Stimulated activated naive CD4-positive, alpha-beta T cell treated with Interleukin-2 at 50 U/mL for 16 hours (primary cell): ENCODE measurements at places on chromosomes 1 and 21.

DNA sequence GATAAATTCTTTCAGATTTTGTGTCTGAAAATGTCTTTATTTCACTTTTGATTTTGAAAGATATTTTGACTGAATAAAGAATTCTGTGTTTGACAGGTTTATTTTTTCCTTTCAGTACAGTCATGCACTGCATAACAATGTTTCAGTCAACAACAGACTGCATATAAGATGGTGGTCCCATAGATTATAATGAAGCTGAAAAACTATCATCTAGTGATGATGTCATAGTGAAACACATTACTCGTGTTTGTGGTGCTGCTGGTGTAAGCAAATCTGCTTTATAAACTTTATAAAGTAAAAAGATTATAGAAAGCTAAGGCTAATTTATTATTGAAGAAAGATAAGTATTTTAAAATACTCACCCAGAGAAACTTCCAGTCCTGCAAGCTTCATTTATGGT lies 65.3 kb upstream of the PRRX1 start:
- no peak for DNase-seq

GRCh38 chr1:92705446-92705845 lies 79.5 kb downstream of the EVI5 start:
- DNase-seq = no peak

DNA sequence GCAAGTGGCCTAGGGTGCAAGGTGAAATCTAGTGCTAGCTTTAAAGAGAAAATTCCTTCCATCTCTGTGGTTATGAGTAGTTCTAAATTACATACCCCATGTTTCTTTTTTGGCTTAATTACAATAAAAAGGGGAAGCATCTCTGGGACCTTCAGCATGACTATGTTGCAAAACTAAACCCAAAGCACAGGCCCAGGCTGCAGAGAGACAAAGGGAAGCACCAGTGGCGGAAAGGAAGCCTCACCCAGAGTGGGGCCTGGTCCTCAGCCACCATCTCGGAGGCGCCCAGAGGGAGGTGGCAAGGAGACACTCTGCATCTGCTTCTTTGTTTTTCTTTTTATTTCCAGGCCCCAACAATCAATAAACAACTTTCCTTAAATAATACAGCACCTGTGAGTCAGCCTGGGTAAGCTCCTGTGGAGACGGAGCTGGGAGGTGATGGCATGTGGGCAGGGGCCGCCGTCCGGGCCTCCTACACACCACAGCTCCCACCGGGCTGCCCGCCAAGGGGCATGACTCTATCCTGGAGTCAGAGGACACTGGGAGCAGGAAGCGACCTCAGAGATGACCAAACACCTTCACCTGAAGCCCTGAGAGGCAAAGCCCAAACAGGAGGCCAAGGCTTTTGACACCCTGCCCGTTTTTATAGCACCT lies 21.7 kb downstream of the ITPKB start:
- DNase-seq = no peak

GRCh38 chr1:234719454-234720251 lies 109.7 kb upstream of the IRF2BP2 start:
- DNase-seq = no peak

- DNase-seq = no peak
Measured at GRCh38 chr1:28853093-28853742, 41.2 kb downstream of the OPRD1 start.

GRCh38 chr1:240586006-240586405 lies 25.9 kb downstream of the GREM2 start:
- DNase-seq = no peak

DNA sequence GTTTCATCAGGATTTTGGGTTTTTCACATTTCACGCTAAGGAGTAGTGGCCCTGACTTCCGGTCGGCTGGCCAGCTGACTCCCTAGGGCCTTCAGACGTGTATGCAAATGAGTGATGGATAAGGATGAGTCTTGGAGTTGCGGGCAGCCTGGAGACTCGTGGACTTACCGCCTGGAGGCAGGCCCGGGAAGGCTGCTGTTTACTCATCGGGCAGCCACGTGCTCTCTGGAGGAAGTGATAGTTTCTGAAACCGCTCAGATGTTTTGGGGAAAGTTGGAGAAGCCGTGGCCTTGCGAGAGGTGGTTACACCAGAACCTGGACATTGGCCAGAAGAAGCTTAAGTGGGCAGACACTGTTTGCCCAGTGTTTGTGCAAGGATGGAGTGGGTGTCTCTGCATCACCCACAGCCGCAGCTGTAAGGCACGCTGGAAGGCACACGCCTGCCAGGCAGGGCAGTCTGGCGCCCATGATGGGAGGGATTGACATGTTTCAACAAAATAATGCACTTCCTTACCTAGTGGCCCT lies 23.1 kb upstream of the TNFRSF1B start:
- DNase-seq = no peak

GRCh38 chr1:100780814-100781213 lies 61.3 kb downstream of the VCAM1 start:
- DNase-seq = no peak

DNA sequence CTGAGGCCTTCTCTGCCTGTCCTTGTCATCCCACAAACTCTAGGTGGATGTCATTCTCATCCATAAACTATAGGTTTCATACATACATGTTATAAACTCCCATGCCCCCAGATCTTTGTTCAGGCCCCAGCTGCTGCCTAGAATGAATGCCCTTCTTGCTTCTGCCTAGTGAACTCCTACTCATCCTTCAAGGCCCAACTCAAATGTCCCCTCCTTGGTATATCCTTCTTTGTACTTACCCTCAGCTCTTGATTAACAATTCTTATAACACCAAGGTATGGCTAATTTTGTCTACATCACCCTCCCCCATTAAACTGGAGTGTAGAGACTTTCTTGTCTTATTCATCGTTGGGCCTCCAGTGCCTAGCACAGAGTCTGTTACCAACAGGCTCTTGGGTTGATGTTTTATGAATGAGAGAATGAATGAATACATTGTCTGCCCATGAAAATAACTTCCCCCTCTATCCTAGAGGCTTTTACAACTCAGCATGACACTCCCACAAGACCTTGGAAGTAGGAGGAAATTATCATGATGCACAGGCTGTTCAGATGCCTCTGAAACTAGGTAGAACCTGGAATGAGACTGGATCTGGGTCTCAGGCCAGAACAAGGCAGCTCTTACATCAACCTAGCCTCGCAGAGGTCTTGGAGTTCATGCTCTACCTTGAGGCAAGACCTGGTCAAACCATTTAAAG lies 26.9 kb downstream of the EPHB2 start:
- no peak for DNase-seq

- DNase-seq = no peak
Measured at GRCh38 chr1:76857138-76857537, 10.1 kb upstream of the ST6GALNAC5 start.

- DNase-seq = no peak
Measured at GRCh38 chr1:193426061-193426460, 239.6 kb upstream of the B3GALT2 start.

DNA sequence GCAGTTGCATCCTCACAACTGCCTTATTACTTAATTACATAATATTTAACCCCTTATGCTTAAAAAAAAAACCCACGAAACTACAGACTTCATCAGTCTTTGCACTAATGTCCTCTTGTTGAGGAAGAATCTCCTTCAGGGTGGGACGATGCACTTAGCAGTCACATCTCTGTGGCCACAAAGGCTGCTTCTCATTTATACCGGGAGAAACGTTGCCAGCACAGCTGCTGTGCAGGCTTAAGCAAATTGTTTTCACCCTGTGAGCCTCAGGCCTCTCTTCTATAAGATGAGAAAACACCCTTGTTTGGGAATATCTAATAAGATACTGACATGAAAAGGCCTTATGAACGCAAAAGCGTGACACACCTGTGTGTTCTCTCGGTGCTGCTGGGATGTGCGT lies 2.9 kb upstream of the OBSCN start:
- DNase-seq = no peak

GRCh38 chr1:27668121-27668807 lies 3.7 kb downstream of the IFI6 start:
- no peak for DNase-seq

- DNase-seq = no peak
Measured at GRCh38 chr1:203120325-203121153, 7.0 kb upstream of the ADORA1 start.

GRCh38 chr1:214993419-214993818 lies 89.1 kb upstream of the KCNK2 start:
- no peak for DNase-seq

GRCh38 chr1:201734786-201735185 lies 94.2 kb upstream of the IPO9 start:
- no peak for DNase-seq

- DNase-seq = no peak
Measured at GRCh38 chr1:246001142-246001836, 505.8 kb downstream of the SMYD3 start.

DNA sequence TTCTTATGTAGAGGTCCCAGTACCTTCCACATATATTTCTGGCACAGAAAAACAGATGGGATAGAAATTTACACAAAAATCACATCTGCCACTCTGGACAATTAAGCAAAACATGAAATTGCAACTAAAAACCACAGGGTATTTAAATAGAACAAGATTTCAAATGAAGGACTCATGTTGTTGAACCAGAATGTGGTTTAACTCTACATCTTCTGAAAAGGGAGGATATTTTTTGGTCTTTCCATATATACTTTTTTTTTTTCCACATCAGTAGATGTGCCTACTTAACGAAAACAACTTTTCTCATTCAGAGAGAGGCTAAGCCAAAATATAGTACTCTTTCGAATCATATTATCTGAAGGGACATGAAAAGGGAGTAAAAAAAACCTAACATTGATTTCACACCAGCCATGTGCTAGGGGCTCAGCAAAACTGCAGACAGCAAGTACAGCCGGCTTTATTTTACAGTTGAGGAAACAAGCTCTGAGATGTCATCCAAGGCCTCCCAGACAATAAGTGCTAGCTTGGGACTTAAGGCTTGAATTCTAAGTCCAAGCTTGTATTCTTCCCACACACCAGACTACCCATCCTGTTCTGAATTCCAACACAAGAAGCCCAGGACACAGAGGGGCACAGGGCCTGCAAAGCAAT lies 208.9 kb downstream of the PBX1 start:
- DNase-seq = no peak

DNA sequence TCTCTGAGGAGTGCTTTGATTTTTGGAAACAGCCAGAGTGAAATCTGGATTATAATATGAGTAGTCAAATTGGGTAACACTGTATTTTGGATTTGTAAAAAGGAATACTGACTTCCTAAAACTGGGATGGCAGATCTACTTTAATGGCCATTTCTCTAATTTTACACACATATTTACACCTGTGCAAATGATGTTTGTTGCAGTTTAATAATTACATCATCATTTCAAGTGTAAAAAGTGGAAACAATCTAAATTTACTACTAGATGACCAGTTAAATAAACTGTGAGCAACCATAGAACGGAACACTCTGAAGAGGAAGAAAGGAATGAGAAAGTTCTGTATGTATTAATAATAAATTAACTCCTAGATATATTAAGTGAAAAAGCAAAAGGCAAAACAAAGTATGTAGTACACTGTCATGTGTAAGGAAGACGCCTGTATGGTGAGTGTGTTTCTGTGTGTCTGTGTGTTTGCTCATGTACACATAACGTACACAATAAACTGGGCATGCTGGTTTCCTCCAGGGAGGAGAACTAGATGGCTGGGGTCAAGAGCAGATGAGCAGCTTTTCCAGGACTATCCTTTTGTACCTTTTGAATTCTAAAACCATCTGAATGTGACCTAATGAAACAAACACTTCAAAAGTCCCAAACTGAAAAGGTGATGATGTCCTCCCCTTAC lies 2.9 kb upstream of the RHEX start:
- no peak for DNase-seq

GRCh38 chr1:240091614-240092300 lies at the start of gene FMN2:
Gene FMN2 (plus strand): TSS chr1:240091883. CDS start chr1:240092110, 227 bp downstream.
- DNase-seq = no peak

DNA sequence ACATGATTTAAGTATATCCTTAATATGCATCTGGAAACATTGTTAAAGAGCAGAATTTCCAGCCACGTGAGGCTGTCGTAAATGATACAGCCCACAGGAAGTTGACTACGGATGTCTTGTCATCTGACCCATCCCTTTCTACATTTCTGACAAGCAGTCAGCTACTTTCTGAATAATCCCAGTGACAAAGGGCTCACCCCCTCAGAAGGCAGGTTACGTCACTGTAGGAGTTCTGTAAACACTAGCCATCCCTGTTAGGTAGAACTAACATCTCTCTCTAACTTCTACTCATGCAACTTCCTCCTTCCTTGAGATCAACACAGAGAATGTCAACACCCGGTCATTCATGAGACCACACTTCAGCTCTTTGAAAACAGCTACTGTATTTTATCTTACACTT lies 259.2 kb downstream of the GREM2 start:
- no peak for DNase-seq

DNA sequence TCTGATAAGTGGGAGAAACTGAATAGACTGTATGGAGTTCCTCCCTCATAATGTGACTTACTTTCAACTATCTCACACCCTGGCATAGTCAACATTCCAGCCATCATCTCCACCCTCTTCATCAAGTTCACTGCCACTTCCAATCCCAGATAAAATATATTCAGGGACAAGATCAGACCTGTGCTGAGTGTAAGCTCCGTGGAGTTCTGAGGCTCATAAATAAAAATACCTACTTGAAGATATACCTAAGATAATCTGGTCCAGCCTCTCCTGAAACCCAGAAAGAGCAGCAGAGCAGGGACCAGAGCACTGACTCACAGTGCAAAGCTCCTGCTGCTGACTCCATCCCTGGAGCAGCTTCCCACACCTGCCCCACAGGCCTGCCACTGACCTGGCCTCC lies 1.7 kb upstream of the LCE7A start:
- no peak for DNase-seq

DNA sequence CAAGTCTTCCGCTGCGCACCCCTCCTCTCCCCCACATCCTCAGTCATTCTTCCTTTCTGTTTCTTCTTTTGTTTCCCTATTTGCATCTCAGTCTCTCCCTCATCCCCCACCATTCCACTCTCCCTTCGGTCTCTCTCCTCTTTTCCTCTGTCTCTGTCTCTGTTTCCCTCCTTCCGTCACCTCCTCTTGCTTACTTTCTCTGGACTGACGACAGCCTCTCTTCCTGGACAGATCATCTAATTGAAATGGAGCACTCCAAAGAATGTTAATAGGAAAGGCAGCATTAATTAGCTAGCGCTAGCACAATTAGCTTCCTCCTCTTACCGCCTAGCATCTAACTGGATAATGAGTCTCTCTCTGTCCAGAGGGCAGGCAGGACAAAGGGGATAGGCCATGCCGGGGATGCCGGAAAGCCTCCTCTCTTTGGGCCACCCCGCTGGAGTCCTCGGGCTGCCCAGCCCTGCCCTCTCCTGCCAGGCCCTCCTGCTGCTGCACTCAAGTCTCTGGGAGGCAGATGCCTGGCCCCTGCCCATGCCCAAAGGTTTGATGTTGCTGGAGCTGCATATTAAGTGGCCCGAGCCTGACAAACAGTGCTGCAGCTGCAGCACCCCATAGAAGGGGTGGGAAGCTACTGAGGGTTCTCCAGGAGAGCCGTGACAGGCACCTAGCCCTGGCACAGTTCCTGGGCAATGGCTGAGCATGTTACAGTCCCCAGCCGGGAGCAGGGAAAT lies 20.8 kb downstream of the DISP3 start:
- no peak for DNase-seq

- no peak for DNase-seq
Measured at GRCh38 chr1:244335456-244335855, 116.3 kb downstream of the ADSS2 start.

GRCh38 chr1:89527750-89528381 lies 3.2 kb downstream of the LRRC8B start:
- no peak for DNase-seq

GRCh38 chr1:232574889-232575762 lies 54.8 kb downstream of the SIPA1L2 start:
- no peak for DNase-seq
